ENCODE measurements at places on chromosomes 12 and 14. TPM values are rescaled to one million over a fixed set of nuclear protein-coding genes. Genes with fewer than 3 reads are reported as not detected.

CDKL1 gene
- 8.0 TPM for total RNA-seq

CSRP2 gene
- total RNA-seq, result 21.3 TPM

PIP4K2C gene
- 38.4 TPM for total RNA-seq

APAF1 gene
- 10.0 TPM for total RNA-seq

GLIPR1L2 gene
- 0.13 TPM for total RNA-seq

GLIPR1L1 gene
- total RNA-seq, result not detected

CLEC4E gene
- 0.09 TPM for total RNA-seq
